ENCODE measurements at places on chromosomes 1 and 21.

GRCh38 chr1:75172556-75172955, 38.4 kb downstream of the LHX8 start:
- DNase-seq: no peak

GRCh38 chr1:236416165-236416564, 22.1 kb downstream of the EDARADD start:
- DNase-seq: no peak

DNA sequence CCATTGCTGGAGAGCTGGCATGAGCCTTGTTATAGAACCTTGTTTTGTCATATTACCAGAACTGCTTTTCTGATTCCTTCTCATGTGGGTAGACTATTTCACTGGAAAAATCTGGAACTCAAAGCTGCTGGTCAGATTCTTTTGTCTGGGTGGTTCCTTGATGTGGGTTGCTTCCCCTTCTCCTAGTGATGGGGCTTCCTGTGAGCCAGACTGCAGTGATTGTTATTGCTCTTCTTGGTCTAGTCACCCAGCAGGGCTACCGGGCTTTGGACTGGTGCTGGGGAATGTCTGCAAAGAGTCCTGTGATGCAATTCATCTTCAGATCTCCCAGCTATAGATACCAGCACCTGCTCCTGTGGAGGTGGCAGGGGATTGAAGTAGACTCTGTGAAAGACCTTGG, 59.4 kb downstream of the GPR137B start:
- DNase-seq: no peak

- no peak for DNase-seq
Measured at GRCh38 chr21:42229676-42230075, 10.7 kb downstream of the ABCG1 start.

DNA sequence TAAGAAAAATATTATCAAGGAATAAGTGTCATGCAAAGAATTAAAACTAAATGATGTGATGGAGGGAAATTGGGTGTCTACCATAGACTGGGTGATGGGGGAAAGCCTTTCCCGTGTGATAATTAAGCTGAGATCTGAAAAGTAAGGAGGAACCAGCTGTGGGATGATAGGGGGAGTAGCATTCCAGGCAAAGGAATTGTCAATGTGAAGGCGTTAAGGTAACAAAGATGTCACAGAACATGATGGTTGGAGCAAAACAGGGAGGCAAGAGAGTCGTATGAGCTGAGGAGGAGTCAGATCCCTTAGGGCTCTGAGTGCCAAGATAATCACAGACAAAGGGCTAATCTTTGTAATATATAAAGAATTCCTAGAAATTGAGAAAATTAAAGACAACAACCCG, 170.1 kb downstream of the CDC7 start:
- no peak for DNase-seq

GRCh38 chr1:94708811-94709210, 111.3 kb upstream of the SLC44A3 start:
- DNase-seq: no peak

DNA sequence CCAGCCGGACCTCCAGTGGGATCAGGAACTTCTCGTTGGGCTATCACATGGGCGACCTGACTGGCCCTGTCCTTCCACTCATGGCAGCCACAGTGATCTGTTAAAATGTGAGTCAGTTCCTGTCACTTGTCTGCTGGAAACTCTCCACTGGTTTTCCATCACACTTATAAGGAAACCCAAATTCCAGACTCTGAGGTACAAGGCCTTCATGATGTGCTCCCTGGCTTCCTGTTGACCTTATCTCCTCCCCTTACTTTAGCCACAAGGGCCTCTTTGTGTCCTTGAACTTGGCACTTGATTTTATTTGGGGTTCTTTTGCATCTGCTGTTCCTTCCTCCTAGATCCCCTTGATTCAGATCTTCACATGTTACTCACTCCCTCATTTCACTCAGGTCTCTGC, 96.8 kb downstream of the TENT5C start:
- no peak for DNase-seq

DNA sequence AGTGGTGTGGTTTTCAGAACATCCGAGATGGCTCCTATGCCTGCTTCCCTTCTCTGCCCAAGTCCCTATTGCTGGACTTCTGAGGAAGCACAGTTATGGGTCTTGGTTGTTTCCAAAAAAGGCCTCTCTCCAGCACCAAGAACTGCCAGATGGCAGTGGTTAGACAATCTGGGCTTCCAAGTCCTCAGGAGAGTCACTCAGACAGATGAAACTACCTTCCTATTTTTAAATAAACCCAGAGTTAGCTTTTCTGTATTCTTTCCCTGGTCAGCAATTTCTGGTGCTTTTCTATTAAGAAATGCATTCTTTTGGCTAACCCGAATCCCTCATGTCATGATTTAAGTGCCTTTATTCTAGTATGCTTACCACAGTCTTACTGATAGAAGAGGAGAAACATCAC, 245.9 kb downstream of the PRDM2 start:
- no peak for DNase-seq

GRCh38 chr1:225813214-225813964, 3.5 kb downstream of the EPHX1 start:
- no peak for DNase-seq

DNA sequence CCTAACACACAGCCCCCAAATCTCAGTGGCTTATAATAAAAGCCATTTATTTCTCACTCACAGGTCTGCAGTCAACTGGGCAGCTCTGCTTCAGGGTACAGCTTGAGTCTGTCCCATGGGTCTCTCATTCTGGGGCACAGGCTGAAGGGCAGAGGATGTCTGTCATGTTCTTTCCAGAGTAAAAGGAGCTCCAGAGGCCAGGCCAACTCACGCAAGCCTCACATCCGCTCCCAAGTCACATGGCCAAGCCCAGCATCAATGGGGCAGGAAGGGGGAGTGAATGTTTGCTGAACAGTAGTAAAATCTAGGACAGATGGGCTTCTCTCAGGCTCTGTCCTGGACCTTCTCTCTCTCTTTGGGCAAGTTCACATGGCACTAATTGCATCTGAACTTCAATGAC, 7.1 kb upstream of the SSBP3 start:
- no peak for DNase-seq

- no peak for DNase-seq
Measured at GRCh38 chr1:51484591-51484990, 34.5 kb downstream of the EPS15 start.

DNA sequence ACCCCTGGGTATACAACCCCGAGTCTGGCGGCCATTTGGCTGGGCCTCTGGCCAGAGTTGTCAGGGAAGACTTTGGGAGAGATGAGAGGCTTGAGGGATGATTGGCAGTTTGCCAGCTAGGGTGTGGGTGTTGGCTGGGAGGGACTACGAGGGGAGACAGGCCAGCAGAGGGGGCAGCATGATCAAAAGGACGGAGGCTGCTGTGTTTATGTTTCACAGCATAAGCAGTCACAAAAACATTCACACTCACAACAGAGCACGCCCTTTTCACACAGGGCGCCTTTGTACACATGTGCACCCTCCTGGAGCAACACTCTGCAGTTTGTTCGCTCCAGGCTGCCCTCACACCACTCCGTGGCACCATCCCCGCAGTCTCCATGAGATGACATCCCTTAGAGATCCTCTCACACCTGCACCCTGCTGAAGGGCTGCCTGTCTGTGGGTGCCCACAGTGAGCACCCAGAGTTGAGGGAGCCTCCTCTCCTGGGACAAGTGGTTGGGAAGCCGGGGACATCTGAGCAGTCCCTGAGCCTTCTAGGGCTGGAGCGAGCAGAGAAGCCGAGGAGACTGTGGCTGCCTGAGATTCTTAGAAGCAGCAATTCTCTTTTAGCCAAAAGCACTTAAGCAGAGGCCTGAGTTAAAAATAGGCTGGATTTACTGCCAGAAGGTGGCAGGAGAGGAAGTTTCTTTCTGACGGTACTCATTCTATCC, 15.4 kb downstream of the EFNA3 start:
- DNase-seq: peak; percentile 92

Measured in NCI-H1092 treated with DMSO at 0.1 percent for 48 hours (cell line).